ENCODE measurements at places on chromosomes 7 and 10.

DNA sequence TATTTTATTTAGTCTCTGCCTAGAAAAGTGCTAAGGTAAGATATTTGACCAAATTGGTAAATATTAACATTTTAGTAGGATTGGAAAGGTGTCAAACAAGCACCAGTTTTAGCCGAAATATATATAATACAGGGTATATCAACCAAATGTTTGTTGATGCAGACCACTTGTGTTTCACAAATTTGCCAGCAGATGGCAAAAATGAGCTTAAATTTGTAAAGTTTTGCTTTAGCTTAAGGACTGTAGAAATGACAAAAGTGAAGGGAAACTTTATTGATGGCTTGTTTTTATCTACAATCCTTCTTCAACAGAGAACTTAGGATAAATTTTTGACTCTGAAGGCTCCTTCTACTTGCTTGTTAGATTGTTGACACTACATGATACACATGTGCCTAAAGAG is 4.8 kb upstream of the POLR1F start:
- no peak for DNase-seq

- DNase-seq, result no peak
Observed at GRCh38 chr10:89547853-89548513, 12.6 kb upstream of the SLC16A12 start.

GRCh38 chr10:98326621-98327027 is 58.6 kb upstream of the LOXL4 start:
- DNase-seq, result peak; percentile 14

DNA sequence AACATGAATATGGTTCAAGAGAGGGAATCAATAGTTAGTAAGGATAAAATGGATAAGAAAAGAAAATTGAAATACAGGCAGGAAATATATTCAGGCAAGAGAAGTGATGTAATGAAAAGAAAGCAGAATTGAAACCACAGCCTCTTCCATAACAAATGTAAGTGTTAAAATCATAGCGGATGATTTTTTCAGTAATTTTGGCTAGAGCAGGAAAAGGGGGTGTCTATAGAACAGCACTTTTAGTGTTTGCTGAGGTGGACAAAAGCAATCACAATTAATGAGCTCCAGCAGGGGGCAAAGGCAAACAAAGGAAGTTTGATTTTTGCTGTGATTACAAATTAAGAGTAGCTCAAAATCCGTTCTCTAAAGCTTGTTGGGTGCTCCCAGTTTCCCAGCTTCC is 79.0 kb downstream of the TRIL start:
- DNase-seq, result no peak

DNA sequence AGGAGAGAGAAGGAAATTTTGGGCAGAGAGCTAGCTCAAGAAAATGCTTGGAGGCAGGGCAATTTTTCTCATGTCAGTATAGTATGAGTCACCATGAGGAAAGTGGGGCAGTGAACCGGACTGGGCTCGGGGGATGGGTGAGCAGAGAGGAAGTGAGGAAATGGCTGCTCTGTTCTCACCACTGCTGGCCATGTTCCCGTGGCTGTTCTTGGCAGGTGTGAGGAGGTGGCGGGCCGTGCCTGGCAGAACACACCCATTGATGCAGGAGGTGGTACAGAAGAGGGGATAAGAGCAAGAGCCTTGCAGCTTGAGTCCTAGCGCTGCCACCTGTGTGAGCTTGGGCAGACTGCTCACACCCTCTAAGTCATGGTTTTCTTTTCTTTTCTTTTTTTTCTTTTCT is 304.4 kb upstream of the LYZL1 start:
- DNase-seq, result no peak

DNA sequence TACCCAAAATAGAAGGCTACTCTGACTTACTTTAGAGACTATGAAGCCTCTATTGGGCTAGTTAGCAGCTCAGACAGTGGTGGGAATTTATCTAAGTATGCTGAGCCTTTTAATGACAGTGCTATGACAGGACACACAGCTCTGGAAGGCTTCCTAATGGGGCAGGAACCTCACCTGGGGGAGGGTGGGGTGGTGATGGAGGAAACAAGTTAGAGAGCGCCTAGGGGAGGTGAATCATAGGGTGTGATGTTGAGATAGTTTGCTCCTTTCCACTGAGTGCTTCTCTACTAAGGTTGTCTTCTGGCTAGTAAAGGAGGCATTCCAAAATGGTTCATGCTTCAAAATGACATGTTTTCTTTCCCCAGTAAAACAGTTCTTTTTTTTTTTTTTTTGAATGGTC is 42.1 kb downstream of the PPP1R9A start:
- no peak for DNase-seq

GRCh38 chr7:20351901-20352300 is 21.2 kb downstream of the ITGB8 start:
- DNase-seq, result no peak

- no peak for DNase-seq
Observed at GRCh38 chr7:124412531-124412930, 353.1 kb downstream of the GPR37 start.

GRCh38 chr7:80611779-80612178 is 26.7 kb upstream of the CD36 start:
- DNase-seq, result no peak

GRCh38 chr10:130740915-130741750 is 570.4 kb downstream of the TCERG1L start:
- no peak for DNase-seq

- no peak for DNase-seq
Observed at GRCh38 chr10:32263300-32263699, 83.7 kb downstream of the EPC1 start.

GRCh38 chr7:150381785-150382122 is 2.6 kb downstream of the ZNF775 start:
- DNase-seq, result no peak

- DNase-seq, result no peak
Observed at GRCh38 chr10:69409968-69410367, 6.8 kb downstream of the TACR2 start.

- DNase-seq, result no peak
Observed at GRCh38 chr7:90472805-90473540, 3.5 kb downstream of the PTTG1IP2 start.

- DNase-seq, result no peak
Observed at GRCh38 chr10:1608851-1609647, 128.3 kb downstream of the ADARB2 start.

- DNase-seq, result no peak
Observed at GRCh38 chr10:14040787-14041631, 289.7 kb downstream of the FRMD4A start.

DNA sequence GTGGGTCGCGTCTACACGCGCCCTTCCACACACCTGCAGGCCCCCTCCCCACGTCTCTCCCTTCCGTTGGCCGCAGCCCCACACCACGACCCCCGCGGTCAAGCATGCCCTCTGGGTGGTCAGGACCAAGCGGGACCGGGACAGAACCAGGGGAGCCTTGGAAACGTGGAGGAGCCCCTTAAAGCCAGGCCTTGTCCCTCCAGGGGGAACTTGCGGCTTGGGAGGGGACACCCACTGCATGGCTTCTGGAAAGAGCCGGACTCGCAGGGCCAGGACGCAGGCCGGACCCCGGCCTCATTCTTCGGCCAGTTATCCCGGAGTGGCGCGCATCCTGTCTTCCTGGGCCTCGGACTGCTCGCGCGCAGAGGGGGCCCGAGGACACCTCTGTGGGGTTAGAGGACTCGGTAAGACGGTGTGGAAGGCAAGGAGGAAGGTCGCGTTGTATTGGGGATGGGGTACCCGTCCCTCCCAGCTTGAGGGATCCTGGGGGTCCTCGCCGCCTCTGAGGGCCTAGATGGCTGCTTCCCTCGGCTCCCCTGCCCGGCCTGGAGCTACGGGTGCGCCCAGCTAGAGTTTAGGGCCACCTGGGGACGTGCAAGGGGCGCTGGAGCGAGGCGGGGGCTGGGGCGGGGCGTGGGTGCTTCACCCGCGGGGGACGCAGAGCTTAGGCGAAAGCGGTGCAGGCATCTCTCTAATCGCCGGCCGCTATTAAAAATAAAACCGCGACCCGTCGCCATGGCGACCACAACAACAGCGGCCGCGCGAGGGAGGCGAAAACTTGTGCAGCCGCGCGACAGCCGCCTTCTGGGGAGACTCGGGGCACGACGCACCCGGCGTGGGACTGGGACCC is 1.8 kb upstream of the PDGFA start:
- peak; percentile 40 for DNase-seq

DNA sequence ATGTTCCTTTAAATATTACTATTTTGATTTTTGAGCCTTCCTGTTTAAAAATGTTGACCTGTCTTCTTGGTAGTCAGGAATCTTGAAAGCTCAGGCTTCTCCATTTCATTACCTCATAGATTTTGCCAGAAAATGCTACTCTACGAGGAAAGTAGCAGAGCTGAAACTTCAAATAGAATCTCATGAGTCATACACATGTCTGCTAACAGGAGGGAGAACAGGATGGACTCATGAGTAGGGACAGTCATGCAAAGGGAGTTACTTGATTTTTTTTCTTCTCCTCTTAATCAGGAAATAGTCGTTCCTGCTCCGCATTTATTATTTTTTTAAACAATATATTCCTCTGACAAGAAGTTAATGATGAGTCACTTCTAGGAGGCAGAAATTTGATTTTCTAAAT is 37.0 kb upstream of the MINDY3 start:
- no peak for DNase-seq

GRCh38 chr10:132995909-132996602 is 53.7 kb upstream of the CFAP46 start:
- no peak for DNase-seq

DNA sequence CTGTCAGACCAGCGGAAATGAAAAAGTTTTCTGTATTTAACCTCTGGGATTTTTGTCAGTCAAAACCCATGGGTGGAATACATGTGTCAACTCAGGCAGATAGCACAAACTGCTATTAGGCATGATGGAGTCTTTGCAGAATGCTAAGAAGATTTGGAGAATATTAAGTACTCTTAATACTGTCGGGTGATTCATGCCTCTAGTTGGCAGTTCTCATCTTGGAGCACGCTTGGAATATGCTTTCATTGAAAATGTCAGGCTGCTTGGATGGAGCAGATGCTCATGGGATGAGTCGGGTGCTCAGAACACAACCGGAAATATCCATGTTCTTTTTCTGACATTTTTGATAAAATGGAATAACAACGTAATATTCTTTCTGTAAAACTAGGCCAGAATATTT is 27.6 kb upstream of the PRKG1 start:
- DNase-seq, result no peak
